ENCODE measurements at places on chromosomes 12 and 14.

- no peak for DNase-seq
Observed at GRCh38 chr12:90757957-90758356, 197.0 kb downstream of the CCER1 start.

DNA sequence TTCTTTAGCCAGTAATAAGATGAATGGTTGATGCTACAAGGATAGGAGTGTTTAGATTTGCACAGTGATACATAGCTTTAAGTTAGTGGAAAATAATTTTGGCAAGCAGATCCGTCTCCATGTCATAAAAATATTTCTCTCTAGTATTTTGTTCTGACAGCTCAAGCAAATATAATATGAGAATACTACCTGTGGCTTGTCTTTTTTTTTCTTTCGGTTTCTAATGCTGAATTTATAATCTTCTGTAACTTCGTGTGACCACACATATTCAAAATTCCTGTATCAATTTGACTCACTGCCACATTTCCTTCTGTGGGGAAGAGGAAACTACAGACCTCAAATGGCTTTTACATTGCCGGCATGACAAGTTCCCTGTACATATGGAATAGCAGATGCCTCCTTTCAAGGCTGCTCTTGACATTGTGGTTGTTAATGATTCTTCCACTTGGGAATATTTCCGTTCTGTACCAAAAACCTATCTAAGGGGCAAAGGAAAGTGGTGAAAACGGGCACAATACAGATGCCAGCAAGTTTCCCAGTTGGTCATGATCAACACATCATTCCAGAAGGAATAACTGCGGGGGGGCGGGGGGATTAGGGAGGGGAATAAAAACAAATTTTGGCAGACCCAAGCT is 103.6 kb upstream of the CCDC91 start:
- DNase-seq, result no peak

GRCh38 chr12:131365821-131366260 is 345.0 kb upstream of the SFSWAP start:
- DNase-seq, result no peak

GRCh38 chr12:50916292-50916691 is 36.1 kb upstream of the HIGD1C start:
- DNase-seq, result no peak

DNA sequence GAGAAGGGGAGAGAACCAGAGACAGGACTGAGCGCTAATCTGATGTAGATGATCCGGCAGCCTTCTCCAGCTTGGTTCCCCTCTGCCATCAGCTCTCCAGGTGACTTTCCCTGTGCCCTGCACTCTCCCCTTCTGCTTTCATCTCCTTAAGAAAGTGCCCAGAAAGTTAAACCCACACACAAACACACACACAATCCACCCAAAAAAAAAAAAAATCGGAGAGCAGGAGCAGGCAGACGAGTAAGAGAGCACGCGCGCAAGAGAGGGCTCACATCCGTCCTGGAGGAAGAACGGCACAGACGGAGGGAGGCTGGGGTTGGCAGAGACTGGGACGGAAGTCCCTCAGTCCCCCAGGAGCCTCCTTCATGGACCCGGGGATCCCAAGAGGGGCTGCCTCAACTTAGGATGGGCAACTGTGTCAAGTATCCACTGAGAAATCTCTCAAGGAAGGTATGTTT is 9.8 kb downstream of the CABP1 start:
- no peak for DNase-seq

- DNase-seq, result no peak
Observed at GRCh38 chr14:99795046-99795445, 1.8 kb downstream of the EML1 start.

DNA sequence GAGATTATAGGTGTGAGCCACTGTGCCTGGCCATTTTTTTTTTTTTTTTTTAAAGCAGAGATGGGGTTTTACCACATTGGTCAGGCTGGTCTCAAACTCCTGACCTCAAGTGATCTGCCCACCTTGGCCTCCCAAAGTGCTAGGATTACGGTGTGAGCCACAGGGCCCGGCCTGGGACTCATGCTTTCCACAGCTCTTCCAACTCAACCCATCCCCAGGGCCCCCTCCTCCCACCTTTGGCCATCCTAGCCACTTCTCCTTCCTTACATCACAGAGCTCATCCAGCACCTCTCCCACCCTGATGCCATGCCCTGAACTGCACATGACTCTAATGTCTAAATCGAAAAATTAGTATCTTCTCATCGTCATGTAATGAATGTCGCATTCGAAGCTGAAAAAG is 12.6 kb upstream of the TDRD9 start:
- no peak for DNase-seq

DNA sequence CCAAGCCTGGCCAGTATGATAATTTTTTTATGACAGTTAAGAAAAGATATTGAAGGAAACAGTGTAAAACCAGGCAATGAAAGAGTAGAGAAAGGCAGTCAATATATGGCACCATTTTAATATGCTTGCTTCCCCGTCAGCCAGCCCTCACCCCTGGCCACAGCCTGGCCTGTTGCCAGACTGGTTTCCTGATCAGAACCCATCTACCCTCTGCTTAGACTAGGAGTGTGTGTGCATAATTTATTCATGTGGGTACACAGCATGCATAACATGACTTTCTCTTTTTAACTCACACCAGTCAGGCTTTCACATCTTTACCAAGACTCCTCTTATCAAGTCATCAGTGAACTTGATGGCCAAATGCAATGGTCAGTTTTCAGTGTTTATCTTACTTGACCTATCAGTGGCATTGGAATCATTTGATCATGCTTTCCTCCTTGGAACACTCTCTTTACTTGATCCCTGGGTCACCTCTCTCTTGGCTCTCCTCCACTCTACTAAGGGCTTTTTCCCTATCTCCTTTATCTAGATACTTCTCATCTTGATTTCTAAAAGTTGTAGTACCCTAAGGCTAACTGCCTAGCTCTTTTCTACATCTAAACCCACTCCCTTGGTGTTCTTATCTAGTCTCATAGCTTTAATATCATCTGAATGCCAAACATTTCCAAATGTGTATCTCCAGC is 10.0 kb upstream of the GPR19 start:
- peak; percentile 57 for DNase-seq
